Left ventricle myocardium inferior (tissue), 1 donor: ENCODE measurements at places on chromosomes 1 and 21.
A peak's percentile ranks its signal among the peaks of the same experiment; 100 is the strongest.

DNA sequence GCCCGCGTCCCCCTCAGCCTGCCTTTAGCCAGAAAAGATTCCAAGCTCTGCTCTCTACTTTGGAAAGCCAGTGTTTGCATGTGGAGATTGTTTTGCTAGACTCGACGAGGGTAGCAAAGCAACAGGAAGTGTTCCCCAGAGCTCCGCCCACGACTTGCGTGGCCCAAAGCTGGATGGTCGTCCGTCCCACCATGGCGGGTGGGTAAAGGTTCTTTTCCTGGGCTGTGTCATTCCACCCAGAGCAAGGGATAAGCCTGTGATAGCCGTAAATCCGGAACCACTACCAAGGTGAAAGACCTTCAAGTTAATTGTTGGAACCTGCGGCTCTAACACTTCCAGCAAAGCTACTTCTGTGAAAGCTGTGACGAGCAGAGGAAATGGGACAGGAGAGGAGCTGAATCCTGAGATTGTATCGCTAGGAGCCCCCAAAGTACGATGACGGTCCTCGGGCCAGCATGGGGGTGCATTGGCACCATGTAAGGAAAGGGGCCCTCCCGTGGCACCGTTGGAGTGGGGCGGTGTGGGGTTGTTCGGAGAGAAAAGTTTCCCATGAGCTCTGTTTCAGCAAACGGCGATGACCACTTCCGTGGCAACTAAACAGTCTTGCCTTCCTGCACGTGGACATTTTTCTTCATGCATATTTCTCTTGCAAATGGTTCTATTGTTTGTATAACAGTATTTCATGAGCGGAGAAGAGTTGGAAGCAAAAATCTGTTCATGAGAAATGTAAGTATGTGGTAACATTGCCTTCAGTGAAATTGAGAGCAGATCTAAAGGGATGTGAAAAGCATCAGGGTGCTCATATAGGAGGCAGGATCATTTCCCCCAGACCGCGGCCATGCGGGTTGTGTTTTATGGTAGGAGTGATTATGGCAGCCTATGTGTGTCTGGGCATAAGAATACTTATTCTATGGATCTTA is 8.4 kb downstream of the MX2 start:
- DNase-seq = peak; percentile 31

DNA sequence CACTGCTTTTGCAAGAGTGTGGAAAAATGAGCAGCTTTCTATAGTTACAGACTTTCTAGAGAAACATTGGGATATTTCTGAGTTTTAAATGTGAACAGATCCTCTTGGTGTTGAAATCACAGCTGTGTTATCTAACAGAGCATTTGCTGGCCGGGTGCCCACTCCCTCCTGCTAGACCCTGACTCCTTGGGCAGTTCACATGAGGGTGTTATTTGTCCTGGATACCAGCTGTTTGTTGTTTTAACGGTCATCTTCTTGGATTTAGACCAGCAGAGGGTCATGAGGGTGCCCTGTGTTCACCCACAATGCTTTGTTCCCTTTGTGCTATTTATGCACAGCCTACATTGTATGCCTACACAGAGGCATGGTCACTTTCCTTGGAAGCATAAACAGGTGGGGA is 67.1 kb downstream of the CENPF start:
- DNase-seq = peak; percentile 42

DNA sequence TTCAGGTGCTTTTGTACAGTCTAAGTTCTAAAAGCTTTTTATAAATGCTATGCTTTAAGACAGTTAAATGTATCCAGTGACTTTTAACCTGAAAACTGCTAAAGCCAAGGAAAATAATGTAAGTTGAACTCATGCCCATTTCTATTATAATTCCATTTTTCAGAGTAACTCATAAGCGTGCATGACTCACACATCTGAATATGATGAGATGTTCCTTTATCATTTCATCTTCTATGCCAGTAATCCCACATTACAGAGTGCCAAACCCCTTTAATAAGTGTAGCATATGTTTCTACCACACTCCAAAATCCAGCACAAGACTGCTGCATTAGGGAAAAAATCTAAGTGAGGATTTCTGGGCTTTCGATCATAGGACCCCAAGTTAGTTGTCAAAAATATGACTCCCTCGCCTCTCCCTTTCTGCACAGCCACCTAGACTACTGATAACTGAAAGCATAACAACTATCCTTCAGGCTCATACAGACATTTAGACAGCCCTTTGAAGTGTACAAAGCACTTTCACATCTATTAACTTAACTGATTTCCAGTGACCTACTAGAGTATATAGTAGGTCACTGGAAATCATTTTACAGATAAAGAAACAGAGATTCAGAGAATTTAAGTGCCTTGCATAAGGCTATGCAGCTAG is 45.3 kb downstream of the JAK1 start:
- DNase-seq = no peak

GRCh38 chr1:90341516-90341915 is 346.6 kb downstream of the ZNF326 start:
- no peak for DNase-seq

DNA sequence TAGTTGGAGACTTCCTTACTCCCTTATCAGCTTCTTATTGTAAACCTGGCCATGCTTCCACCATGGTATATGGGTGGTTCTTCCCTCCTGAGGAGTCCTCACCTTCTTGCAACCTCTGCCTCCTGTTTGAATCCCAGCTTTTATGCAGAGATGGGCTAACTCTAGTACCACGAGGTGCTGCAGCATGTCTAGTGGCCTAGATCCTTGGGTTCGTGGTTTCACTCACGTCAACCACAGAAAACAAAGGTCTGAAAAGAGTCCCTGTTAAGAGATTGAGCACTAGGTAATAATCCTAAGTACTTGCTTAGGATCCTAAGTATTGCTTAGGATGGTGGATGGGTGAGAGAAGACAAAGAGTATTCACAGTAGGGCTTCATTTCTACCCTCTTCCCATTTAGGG is 133.7 kb downstream of the FCRL5 start:
- DNase-seq = no peak

DNA sequence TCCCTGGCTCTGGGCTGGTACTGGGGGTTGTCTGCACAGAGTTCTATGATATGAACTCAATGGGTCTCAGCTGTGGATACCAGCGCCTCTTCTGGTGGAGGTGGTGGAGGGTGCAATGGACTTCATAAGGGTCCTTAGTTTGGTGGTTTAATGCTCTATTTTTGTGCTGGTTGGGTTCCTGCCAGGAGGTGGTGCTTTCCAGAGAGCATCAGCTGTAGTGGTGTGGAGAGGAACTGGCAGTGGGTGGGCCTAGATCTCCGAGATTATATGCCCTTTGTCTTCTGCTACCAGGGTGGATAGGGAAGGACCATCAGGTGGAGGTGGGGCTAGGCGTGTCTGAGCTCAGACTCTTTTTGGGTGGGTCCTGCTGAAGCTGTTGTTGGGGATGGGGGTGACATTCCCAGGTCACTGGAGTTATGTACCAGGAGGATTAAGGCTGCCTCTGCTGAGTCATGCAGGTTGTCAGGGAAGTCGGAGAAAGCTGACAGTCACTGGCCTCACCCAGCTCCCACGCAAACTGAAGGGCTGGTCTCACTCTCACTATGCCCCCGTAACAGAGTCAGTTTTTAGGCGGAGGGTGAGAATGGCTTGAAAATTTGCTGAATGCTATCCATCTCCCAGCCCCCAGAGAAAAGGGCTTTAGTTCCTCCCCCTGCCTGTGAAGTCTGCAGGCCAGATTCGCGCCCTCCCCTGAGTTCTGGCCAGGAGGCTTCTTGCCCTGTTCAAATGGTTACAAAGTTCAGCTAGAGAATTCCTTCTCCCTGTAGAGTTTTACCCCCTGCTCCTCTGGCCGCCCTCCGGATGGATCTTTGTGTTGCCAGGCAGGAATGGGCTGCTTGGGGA is 902.9 kb downstream of the LTN1 start:
- DNase-seq = peak; percentile 45

DNA sequence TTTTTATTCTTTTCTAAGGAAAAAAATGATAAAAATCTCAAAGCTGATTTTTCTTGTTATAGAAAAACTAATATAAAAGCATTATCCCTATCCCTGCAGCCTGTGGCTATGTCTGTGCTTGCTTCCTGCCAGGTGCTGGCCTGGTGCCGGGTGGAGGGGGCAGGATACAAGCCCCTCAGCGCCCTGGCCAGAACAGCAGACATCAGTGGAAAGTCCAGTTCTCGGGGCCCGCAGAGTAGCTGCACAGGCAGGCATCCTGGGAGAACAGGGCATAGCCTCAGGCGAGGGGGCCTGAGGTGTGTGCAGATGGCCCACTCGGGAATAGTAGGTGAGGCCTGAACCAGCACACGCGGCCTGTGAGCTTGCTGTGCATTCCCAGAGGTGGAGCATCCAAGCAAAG is 23.4 kb downstream of the PODN start:
- DNase-seq = no peak

- DNase-seq = no peak
Observed at GRCh38 chr1:114135786-114136185, 17.9 kb downstream of the SYT6 start.
